ENCODE measurements at places on chromosomes 2 and 18.

DNA sequence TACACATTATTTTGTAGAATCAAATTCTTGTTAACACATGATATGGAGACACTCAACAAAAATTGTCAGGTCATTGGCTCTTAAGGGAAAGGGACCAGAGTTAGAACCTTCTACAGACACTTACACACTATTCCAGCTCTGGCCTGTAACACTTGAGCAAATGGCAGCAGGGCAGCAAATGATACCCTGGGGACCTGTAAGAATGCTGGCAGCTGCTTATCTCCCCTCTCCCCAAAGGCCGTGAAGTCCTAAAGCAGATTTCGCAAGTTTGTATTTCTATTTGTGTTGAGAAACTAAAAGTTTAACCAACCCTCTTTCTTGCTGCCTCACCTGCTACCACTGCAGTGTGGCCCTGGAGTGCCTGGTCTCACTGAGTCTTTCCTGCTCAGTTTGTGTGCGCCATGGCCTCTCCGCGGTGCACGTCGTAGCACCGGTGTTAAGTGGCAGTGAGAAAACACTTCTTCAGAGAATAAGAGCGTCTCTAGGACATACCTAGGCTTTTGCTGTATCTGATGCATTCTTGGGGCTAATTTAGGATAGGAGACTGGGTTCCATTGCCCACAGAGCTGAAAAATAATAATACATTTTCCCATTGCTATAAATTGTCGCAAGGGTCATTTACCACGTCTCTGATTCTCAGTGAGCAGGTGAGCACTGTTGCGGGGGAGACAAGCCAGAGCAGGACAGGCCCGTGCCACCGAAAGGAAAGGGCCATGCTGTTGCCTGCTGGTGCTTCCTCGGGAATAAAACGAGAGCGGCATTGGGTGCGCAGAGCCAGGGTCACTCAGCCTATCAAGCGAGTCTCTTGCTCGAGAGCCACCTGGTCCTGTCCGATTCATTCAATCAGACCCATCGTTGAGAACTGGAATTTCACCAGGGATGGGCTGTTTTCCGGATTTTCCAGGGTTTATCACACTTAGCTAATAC, 204.9 kb downstream of the PTGR3 start:
- DNase-seq: no peak
- no peak overlapping the region for H3K4me3 ChIP-seq
- H3K27ac ChIP-seq: no peak overlapping the region
- no peaks in the 10 kb centered on the region for H3K36me3 ChIP-seq
- H3K27me3 ChIP-seq: no peaks in the 10 kb centered on the region

GRCh38 chr18:9539283-9539682, 64.0 kb downstream of the RALBP1 start:
- H3K36me3 ChIP-seq: peaks cover 12% of the 10 kb centered on the region
- DNase-seq: peak; percentile 66

DNA sequence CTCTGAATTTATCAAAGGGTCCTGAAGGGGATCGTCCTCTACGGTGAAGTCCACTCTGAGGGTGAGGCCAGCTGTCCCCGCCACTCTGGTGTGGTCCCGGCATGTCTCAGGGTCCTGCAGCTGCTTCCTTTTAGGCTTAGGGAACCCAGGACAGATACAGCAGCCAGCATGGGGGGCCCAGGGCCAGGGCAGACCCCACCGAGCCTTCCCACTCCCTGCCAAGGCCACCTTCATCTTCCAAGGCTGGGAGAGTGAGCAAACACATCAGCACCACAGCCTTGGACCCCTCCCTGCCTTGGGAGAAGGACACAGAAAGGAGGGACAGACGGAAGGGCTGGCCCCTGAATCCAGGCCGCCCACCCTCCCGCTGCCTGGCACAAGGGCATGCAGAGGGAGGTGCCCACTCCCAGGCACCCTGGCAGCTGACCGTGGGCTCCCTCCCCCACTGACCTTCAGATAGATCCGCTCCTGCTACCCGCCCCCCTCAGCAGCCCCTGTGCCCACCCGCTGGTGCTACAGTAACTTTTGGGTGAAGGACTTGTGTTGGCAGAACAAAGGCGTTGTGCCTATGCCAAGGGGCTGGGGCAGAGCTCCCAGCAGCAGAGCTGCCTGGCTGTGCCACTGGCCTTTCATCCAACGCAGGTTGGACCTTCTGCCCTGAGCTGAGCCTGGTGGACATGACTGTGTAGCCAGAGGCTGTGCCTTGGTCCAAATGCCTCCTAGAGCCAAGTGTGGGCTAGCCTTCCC, 7.6 kb downstream of the CYP26B1 start:
- H3K4me3 ChIP-seq: no peak overlapping the region
- peaks cover 4% of the 10 kb centered on the region for H3K4me1 ChIP-seq

DNA sequence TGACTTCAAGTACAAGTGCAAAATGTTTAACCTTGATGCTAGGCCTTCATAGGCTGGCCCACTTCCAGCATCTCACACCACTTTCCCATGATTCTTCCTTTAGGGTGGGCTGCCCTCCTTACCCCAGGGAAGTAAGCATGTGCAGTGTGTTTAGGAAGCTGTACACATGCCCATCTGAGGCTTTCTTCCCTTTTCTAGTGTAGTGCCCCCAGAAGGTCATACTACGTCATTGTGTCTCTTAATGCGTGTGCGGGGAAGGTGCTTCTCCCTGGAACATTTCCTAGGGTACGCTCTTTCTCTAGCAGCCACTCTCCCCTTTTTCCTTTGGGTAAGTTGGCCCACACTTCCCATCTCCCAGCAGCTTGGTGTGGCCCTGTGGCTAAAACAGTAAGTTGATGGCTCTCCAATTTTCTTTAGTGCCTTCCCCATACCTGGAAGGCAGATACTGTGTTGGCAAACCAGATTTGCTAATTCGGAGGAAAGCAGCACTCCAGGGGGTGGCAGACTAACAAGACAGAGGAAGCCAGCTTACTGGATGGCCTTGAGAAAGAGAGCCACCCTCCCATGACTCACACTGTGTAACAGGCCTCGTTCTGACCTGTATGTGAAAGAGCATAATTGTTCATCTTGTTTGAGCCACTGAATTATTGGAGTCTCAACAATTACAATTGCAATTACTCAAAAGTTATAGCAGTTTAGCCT, 1.1 kb upstream of the SULT6B1 start:
- peaks cover 4% of the 10 kb centered on the region for H3K27me3 ChIP-seq
- no peak overlapping the region for H3K4me3 ChIP-seq
- H3K27ac ChIP-seq: no peak overlapping the region
- peaks cover 6% of the 10 kb centered on the region for H3K4me1 ChIP-seq
- H3K36me3 ChIP-seq: no peaks in the 10 kb centered on the region
- peak; percentile 63 for DNase-seq

DNA sequence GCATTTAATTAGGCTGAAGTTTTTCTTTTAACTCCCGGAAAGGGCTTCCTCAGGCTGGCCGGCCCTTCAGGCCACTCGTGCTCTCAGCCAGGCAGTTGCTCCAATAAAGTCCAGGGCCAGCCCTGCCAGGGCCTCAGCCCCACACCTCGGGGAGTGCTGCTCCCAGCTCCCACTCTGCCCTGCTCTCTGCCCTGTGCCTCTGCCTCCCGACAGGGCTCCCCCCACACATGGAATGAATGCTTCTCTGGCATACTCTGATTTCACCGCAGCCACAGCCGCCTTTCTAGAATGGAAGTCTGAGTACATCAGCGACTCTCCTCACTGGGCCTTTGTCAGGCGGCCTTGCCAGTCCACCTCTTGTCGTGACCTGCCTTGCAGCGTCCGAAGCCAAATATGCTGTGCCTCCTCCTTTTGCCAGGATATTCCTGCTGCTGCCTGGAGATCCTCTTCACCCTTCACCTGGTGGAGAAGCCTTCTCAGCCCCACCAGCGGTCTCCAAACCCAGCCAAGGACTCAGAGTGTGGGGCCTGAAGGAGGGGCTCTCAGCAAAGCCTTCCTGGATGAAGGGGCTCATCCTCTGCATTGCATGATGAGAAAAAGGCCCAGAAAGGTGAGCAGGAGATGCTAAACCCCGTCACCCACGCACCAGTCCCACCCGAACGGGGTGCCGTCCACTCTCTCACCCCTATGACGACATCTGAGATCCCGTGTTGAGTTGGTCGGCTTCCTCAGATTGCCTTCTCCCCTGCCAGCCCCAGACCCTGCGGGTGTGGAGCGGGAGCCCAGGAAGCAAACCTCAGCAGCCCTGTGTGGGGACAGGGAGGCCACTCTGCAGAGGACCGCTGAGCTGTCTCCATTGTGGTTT, 472.7 kb upstream of the HS6ST1 start:
- no peak overlapping the region for H3K4me3 ChIP-seq
- no peak for DNase-seq
